ENCODE measurements at places on chromosomes 12 and 14. TPM values are rescaled to one million over a fixed set of nuclear protein-coding genes. Genes with fewer than 3 reads are reported as not detected.

The LRP10 gene
- polyA plus RNA-seq: 92.8 TPM

The INHBC gene
- 0.40 TPM for polyA plus RNA-seq

The C12orf50 gene
- polyA plus RNA-seq: 0.04 TPM

The TMEM263 gene
- 44.4 TPM for polyA plus RNA-seq

The P2RX4 gene
- polyA plus RNA-seq: 91.9 TPM

The ADAMTS20 gene
- 0.49 TPM for polyA plus RNA-seq

The TDRD9 gene
- 0.46 TPM for polyA plus RNA-seq

The SLC8A3 gene
- polyA plus RNA-seq: 0.42 TPM

The STON2 gene
- polyA plus RNA-seq: 14.6 TPM

The CLEC1B gene
- polyA plus RNA-seq: 0.19 TPM
